ENCODE measurements at places on chromosomes 3 and 15.

DNA sequence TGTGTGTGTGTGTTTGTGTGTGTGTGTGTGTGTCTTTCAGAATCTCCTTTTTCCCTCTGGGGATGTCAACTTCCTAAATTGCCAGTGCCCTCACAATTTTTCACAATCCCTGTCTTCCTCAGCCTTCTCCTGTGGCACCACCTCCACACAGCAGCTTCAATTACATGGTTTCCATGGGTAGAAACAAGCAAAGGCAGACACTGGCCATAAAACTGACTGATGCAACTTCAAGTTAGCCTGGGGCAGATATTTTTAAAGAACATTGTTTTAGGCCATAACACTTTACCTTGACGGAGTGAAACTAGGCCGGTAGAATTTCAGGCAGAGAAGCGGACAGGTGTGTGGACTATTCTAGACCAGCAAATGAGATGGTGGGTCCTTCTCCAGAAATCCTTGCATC lies 405.8 kb upstream of the SUCLG2 start:
- no peak for DNase-seq

DNA sequence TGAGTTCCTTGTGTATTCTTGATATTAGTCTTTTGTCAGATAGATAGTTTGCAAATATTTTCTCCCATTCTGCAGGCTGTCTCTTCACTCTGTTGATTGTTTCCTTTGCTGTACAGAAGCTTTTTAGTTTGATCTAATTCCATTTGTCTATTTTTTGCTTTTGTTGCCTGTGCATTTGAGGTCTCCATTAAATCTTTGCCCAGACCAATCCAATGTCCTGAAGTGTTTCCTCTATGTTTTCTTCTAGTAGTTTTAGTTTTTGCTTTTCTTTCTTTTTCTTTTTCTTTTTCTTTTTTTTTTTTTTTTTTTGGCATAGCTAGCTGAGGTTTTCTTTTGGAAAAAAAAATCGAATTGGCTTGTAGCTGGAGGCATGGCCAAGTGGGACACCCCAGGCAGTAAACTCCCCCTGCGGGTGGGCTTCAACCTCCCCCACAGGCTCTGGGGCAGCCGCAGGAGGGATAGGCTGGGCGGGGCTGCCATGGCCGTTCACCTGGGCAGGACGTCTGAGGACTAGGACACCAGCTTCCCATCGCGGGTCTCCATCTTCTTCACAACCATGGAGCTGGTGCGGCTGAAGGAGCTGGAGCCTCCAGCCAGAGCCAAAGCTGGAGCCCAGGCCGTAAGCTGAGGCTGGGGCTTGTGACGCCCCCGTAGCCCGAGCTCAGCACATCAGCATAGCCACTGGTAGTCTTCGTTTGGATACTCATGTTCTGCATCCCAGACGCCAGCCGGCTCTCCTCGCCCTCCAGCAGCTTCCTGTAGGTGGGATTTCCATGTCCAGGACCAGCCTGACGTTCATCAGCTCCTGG lies 16.2 kb upstream of the PSTPIP1 start:
- DNase-seq: no peak

- no peak for DNase-seq
Measured at GRCh38 chr3:188021502-188022040, 132.4 kb upstream of the LPP start.

DNA sequence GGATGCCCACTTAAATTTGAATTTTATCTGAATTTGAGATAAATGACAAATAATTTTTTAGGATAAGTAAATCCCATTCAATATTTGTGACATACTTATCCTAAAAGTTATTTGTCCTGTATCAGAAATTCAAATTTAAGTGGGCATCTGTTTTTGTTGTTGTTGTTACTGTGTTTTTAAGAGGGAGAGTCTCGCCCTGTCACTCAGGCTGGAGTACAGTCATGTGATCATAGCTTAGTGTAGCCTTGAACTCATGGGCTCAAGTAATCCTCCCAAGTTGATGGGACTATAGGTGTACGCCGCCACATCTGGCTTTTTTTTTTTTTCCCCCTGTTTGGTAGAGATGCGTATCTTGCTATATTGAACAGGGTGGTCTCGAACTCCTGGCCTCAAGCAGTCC lies 283.0 kb downstream of the PTPRG start:
- no peak for DNase-seq

All from midbrain (tissue), 1 donor.